ENCODE measurements at places on chromosomes 4 and X.

- DNase-seq, result no peak
Measured at GRCh38 chr4:1793940-1794808, 1.1 kb downstream of the FGFR3 start.

GRCh38 chr4:145937971-145938611, 532 bp downstream of the ZNF827 start:
- peak; percentile 31 for DNase-seq

DNA sequence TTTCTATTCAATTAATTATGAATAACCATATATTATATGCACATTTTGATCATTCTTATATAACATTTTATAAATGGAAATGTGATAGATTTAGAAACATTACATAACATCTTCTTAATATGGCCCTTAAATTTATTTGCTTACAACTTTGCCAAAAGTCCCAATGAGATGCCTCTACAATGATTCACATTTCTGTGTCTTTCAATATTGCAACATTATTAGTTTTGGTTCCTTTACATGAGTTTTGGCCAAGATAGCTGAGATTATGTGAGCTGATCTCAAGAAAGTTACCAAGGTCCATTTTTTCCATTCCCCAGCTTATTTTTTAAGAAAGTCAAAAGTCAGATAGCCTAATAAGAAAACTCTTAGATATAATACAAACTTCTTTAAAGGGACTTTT, 361.2 kb downstream of the PCDH7 start:
- DNase-seq, result no peak

- no peak for DNase-seq
Measured at GRCh38 chr4:3409571-3410091, 32.1 kb upstream of the HGFAC start.

DNA sequence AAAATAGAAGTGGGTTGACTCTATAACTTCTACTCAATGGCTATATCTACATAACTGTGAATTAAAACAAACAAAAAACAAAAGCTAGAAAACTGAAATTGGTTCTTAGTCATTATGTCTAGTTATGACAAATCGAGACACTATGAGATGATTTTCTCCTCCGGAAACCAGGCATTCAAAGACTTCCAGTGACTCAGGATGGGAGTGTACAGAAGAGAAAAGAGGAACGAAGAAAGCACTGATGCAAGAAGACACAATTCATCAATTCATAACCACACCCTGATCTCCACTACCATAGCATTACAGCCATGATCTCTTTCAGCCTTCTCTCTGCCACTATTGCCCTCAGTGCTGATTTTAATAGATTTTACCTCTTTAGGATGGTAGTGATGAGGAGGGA, 253.6 kb downstream of the CBLL2 start:
- DNase-seq, result no peak

- DNase-seq, result no peak
Measured at GRCh38 chrX:19589105-19589504, 73.8 kb upstream of the MAP3K15 start.

DNA sequence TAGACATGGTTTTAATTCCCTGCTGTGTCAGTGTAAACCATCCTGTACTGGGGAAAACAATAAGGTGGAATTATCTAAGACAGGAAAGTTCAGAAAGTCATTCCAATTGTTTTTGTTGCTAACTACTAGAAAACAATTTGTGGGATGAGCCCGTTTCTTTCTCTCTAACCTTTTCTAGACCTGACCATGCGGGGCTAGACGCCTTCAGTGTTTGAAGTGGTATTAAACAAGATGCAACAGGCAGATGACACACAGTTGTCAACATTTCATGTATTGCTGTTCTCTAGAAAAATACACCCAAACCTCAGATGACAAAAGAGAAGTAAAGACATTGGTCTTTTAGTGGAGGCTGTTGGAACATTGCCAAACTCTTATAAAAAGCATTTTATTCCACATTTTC, 105.7 kb downstream of the FRAS1 start:
- no peak for DNase-seq

DNA sequence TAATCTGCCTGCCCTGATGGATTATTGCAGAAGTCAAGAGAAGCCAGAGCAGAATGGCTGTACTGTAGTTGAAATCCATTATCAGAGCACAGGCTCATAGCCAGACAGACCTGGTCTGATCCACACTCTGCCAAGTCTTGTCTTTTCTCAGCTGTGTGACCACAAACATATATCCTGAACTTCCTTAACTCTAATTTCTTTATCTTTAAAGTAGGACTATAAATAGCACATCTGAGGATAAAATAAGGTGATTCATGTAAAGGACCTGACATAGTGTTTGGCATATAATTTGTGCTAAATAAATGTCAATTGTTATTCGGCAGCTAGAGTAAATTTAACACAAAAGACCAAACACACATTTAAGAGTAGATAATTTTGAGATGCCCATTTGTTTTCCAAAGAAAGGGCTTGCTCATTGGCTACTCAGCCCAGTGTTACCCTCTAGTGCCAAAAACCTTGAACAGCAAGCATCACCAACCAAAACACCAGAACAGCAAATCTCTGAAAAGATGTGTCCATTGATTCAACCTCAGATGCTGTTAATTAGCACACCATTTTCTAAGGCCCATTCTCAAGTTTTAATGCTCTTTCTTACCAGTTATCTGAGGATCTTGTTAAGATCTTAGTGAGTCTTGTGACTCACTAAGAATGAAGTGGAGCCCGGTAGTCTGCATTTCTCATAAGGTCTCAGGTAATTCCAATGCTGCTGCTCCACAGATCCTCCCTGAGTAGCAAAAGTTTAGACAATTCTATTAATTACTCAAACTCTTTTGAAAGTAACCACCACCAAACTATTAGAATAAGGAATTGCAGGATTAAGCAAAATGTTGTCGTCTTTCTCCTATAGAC, 108.8 kb downstream of the HHIP start:
- DNase-seq, result no peak

DNA sequence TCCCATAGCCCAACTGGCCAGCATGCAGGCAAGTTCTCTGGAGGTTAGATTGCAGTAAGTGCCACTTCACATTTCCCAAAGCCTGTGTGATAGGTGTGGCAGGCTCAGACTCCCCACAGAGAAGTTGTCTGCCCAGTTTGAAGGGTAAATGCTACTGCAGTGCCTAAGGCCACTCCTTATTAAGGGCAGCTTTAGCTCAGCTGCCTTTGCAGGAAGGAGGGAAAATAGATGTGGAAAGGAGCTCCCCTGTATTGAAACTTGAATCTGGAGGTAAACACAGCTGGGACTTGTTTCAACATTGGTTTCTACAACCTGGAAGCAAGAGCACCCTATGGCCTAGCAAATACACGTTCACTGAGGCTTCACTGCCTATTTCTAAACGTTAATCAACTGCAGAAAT, 22.4 kb downstream of the NEXMIF start:
- no peak for DNase-seq

DNA sequence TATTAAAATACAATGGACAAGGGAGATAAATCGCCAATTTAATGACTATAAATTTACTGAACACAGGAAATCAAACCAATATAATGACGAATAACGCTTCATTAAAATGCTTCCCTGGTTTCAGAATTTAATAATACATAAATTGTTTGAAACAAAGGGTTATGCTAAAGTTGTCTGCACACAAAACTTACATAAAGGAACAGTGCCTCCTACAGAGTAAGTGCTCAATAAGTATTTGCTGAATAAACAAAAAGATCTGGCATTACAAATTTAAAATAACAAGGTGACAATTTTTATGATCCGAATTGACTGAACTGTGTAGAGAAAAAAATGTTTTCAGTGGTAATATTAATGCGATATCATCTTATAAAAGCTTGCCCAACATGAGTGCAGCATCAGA, 69.6 kb downstream of the NOCT start:
- DNase-seq, result no peak

GRCh38 chrX:24703185-24703494, 9.4 kb downstream of the POLA1 start:
- no peak for DNase-seq

- DNase-seq, result no peak
Measured at GRCh38 chrX:154529206-154529612, 13.2 kb upstream of the FAM3A start.

DNA sequence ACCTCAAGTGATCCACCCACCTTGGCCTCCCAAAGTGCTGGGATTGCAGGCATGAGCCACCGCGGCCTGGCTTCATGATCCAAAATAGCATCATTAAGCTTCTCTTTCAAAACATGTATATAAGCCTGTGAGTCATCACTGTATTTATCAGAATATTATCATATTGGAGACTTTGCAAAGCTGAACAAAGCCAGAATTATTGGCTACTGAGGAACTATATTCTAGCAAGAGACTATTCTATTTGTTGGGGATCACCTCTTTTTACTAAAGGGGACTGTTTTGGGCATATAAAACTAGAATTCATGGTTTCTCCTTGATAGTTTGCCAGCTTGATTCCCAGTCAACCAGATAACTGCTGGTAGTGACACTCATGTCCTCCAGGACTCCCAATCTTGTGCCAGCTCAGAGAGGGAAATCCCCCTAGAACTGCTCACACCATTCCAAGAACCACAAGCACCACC, 40.1 kb downstream of the TET2 start:
- DNase-seq, result no peak
